ENCODE measurements at places on chromosomes 4 and X.

DNA sequence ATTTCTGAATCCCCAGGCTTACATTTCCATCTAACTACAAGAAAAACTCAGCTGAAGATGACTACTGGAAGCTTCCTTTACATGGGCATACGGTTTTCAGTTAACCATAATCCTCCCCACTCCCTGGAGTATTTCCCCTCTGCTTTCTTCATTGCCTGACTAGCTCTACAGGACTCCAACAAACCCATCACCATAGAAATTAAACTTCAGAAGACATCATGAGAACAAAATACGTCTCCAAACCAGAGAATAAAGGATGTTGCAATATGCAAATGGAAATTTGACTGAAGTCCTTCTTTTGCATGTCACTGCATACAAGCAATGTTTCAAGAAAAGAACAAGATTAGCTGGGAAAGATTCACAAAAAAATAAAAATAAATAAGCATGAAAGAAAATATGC is 170.2 kb upstream of the PCDH18 start:
- no peak for DNase-seq

- DNase-seq = no peak
Measured at GRCh38 chr4:143441678-143442077, 71.8 kb upstream of the SMARCA5 start.

DNA sequence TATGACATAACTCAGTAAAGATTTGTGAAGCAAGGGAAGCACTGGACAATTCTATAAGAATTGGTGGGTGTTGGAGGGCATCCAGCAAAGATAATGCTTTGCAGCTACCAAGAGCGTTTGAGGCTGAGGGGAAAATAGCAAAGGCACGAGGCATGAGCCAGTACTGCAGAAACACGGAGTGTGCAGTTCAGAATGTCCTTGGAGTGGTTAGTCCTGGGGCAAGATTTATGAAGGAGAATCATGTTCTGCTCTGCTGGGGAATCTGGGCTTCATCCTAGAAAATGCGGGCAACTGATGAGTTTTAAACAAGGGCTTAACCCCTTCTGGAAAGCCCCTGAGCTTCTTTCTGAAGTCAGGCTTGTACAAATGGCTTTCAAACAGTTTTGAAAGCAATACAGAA is 452.5 kb downstream of the IL15 start:
- no peak for DNase-seq

GRCh38 chrX:56343219-56343618 is 111.1 kb downstream of the KLF8 start:
- no peak for DNase-seq

DNA sequence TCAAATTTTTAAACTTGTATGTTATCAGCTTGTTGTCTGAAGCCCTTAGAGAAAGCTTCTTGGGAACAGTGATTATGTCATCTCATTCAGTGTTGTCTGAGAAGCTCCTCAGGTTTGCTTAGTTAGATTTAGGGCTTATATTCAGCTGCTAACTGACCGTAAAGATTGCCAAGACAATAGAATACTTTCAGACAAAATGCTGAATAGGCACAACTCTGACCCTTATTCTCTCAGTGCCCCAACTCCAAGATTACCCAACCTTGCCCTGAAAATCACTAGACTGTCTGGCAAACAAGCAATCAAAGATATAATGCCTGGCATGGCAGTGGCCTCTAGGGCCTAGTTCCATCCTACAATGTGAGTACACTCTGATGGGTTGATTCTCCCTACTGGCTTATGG is 950.5 kb upstream of the HS3ST1 start:
- DNase-seq = no peak

DNA sequence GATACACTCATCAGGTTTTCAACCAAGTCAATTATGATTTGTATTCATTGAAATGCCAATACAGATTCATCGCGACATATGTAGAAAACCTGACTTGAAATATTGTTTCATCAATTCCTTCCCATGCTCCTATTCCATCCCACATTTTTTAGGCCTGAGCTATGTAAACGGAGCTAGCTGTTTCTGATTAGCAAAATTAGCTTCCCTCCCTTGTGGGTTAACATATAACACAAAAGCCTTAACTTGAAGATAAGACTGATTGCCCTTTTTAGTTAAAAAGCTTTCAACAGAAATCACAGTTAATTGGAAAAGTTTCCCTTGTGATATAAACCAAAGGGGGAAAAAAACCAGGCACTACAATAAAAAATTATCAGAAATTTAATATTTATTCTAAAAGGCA is 32.8 kb upstream of the DCLK2 start:
- DNase-seq = no peak

- DNase-seq = no peak
Measured at GRCh38 chr4:52750819-52751486, at the start of gene ERVMER34-1. TSS of gene ERVMER34-1 (minus strand) at chr4:52751425. CDS start at chr4:52745520, 5,905 bp downstream.

GRCh38 chr4:153020457-153020856 is 84.3 kb downstream of the FHDC1 start:
- DNase-seq = no peak

DNA sequence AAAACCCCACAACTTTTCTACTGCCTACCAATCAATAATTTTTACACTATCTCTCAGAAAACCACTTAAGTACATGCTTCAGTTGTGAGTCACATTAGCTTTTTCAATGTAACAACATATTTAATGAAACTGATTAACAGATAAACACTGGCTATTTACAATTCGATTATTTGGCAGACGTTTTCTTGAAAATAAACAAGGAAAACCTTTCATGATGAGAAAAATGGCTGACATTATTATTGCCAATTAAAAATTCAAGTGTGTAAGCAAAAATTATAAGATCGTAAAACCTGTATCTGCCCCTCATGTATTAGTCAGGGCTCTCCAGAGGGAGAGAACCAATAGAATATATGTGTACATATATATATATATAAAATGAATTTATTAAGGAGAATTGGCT is 1555.5 kb upstream of the IGFBP7 start:
- DNase-seq = no peak

DNA sequence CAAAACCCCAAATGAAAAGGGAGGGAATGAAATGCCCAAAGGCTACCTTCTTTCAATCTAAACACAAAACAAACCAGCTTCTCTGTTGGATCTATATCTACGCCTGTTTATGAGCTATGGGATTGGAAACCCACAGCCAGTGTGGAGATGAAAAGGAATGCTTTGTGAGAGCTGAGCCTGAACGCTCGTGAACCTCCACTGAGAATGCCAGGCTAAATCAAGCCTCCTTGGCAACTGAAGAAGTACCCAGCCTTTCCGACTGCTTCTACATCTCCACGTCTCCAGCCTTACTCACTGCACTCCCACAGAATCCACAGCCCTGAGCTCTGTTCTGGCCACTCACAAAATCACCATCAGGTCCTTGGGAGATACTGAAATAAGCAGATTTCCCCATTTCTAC is 31.8 kb downstream of the PROM1 start:
- DNase-seq = no peak

DNA sequence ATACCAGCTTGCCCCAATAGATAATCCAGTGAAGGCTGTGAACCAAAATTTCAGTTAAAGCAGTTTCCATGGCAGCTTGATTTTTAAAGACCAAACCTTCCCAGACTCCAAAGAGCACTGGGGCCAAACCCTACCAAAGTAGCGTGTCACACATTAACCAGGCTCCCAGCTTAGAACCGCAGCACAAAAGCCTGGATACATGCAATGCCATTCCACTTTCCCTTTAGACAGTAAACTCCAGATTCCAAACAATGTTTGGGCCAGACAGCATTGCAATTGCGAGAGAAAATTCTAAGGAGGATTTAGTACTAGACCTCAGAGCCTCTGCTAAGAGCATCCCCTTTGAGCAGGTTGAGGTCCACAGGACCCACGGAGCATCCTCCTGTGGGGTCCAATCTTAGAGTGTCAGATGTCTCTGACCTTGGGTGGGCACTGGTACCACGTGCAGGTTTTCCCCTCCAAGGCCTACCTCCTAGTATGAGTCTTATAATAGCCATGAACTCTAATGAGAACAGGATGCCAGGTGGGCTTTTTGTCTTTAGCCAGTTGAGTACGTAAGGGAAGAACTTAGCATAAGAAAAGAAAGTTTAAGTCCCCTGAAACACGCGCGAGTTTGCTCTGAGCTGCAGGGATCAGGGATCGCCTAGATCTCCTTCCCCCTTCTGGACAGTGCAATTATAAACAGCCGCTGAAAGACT is 38.8 kb downstream of the MGARP start:
- DNase-seq = no peak

GRCh38 chr4:112422644-112423043 is 93.3 kb downstream of the NEUROG2 start:
- DNase-seq = no peak

All from CD4-positive, alpha-beta T cell treated with Interleukin-6 at 100 ng/mL for 8 hours (primary cell).